GM10248 (cell line): ENCODE measurements at places on chromosomes 5 and 9.

DNA sequence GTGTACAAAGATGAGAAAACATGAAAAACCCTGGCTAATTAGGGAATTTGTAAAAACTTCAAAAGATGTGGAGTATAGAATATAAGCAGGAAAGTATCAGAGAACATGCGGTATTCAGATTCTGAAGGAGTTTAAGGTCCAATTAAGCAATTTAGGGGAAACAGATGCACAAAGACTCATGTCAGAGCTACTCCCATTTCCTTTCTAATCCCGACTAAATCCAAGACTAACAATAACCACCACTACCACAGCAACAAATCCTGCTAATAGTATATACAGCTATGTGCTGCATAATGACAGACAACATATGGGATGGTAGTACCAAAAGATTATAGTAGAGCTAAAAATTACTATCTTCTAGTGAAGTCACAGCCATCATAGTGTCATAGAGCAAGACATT is 102.1 kb downstream of the LURAP1L start:
- no peak for DNase-seq

GRCh38 chr9:98887918-98888510 is 55.7 kb upstream of the COL15A1 start:
- no peak for DNase-seq

- DNase-seq: no peak
Measured at GRCh38 chr5:98963019-98963418, 34.2 kb upstream of the CHD1 start.

GRCh38 chr9:100011062-100011681 is 87.6 kb downstream of the ERP44 start:
- peak; percentile 49 for DNase-seq
